IgD-negative memory B cell (primary cell): ENCODE measurements at places on chromosomes 7 and 10. TPM values are rescaled to one million over a fixed set of nuclear protein-coding genes. Genes with fewer than 3 reads are reported as not detected.

Gene JCAD
- not detected for polyA plus RNA-seq

Gene SGMS1
- polyA plus RNA-seq: 12.4 TPM

Gene HOXA5
- polyA plus RNA-seq: not detected

Gene CTAGE15
- polyA plus RNA-seq: 0.50 TPM

Gene KCNH2
- polyA plus RNA-seq: 2.5 TPM

Gene GIMAP7
- polyA plus RNA-seq: 24.1 TPM
